ENCODE measurements at places on chromosomes 4 and X.

DNA sequence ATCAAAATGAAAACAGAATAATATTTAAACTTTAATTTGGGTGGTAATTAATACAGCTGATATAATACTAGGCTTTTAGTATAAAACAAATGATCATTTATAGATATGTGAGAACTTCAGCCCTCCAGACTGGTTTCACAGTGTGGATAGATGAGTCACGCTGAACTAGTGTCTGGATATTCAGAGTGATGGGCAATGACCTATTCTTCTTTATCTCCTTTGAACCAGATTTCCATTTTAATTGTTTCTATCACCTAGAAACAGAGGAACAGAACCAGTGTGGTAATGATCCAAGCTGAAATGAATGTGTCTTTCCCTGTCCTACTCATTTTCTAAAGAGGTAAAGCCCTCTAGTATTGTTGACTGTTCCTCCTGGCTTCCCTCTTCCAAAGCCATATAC is 155.2 kb upstream of the GK2 start:
- DNase-seq: no peak

DNA sequence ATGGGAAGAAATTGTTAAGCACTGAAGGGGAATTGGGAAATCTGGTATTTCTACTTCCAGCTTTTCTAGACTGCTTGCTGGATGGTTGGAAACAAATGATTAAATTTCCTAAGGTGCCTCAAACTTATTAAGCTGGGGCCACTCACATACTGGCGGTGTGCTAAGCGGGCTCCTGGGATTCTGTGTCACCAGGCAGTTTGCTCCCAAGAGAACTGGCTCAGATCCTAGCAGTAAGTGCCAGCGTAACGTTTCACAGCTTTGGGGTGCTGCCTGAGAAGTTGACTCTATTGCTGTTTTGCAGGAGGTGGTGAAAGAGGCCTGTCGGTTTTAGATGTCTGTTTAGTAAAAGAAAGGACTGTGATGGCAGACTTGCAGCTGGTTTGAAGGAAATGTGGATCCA is 6.9 kb upstream of the REELD1 start:
- no peak for DNase-seq

DNA sequence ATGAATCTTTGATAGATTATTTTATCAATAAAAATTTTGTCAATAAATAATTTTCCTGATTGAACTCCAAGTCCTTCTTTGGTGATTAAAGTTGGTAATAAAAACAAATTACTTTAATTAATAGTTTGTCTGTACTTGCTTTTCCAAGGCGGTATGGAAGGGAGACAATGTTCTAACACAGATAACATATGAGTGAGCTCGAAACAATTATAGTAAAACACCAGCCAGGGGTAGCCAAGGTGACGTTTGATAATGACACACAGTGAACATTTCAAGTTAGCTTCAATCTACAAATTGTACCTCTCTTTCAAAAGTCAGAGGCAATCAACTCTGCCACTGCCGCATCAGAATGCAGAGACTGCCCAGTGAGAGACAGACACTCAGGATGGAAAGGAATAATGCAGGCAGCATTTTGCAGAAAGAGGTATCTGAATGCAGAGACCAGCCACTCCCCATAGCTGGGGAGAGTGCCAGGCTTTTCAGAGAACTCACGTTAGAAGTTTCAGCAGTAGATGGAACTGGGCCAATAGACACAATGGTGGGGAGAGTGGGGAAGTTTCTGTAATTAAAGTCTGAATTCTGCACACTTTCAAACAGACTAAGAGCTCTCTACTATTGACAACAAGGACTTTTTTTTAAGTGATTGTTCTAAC is 18.1 kb upstream of the ATOH1 start:
- DNase-seq: no peak

DNA sequence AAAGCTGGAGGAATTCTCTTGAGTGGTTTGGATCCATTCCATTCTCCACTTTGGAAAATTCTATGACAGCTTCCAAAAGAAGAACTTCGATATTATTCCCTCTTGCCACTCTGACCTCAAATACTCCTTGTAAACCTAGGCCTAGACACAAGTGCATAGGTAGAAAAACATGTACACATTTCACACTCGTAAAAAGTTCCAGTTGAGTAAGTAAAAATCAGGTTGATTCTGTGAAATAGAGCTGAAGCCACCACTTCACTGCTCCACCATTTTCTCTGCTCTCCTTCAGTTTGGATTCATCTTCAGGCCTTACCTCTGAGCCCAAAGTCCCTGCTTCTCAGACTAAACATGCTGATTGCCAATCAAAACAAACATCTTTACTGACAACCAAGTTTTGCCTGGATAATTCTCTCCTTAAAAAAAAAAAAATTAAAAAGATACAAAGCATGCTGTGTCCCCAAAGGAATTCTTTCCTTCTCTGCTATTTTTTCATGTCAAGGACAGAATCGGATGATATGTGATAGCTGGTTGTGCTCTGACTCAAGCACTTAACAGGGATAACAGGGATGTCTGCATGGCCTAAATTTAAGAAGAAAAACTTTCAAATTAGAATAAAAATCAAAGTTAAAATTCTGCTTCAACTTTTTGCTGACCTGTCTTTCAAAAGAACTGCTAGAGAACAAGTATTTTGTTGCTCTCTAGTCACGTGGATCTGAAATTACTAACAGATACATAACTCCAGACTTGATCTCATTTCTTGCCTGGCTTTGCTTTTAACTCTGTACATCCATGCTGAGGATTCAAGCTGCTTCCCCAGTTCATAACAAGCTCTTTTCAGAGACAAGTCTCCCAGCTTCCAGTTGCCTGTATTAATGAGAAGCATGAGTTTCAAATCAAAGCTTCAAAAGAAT is 420.9 kb upstream of the INTU start:
- no peak for DNase-seq

GRCh38 chrX:48456628-48457331 is 13.3 kb downstream of the SLC38A5 start:
- DNase-seq: no peak

- no peak for DNase-seq
These were observed 430.3 kb downstream of the SPRY1 start for GRCh38 chr4:123826896-123827295.

DNA sequence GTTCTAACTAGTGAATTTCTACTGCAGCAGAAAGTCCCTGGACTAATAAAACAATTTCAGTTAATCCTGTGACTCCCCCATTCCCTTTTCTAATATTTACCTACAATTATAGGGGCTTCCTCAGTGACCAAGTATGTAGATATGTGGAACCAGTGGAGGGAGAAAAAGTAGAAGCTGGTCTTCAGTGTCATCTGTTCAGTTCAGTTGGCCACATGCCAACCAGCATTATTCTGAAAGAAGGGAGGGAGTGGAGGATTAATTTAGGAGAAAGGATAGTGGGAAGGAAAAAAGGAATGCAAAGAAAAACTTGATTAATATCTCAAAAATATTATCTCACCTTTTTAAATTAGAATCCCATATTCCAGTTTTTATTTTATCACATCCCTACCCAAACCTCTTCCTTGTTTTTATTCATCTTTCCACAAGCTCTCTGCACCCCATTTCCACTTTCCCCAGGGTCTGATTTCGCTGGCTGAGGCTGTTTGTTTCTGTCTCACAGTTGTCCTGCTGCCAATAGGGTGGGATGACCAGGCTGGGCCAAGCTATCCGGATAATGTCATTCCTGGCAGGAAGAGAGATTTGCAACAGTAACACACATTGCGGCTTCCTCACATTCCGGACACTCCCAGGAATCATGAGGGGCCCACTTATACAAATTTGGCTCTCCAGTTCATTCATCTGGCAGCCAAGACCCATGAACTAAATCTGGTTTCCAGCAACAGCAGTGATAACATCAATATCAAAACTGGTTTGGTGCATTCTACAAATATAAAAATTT is 24.6 kb upstream of the ANTXR2 start:
- no peak for DNase-seq
